Urothelium cell line (cell line): ENCODE measurements at places on chromosomes 4 and X.

DNA sequence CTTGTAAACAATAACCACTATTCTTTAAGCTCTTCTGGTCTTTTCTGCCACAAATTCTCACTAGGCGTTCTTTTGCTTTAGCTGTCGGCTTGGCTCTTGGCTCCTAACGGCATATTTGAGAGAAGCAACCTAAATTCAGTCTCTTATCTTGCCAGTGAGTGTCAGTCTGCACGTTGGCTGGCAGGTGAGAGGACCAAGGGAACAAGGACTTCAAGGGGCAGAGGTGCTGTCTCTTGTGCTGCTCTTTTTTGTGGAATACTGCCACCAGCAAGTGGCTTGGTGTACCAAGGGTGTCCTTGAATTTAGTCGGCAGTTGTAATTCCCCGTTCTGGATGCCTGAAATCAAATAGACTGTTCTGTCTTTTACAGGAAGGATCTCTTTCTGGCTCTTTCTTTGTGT lies 77.8 kb upstream of the SLC4A4 start:
- no peak for DNase-seq

DNA sequence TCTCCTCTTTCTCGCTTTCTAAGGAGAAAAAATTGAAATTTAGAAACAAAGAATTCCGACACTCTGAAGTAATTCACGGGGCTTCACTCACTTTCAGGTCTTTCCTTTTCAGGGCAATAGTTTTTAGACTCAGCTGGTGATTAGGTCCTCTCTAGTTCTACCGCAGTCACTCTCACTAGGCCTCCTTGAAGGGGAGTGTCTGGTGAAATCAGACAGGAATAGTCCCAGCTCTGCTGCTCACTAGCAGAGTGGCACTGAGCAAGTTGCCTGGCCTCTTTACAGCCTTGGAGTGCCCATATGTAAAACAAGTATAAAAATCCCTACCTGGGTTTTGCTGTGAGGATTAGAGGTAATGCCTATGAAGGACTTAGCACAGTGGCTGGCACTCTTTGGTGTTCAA lies 64.1 kb downstream of the NEUROG2 start:
- no peak for DNase-seq

GRCh38 chr4:141220271-141220670 lies 424 bp upstream of the ZNF330 start:
- DNase-seq, result no peak

GRCh38 chrX:9873952-9874351 lies 87.7 kb downstream of the SHROOM2 start:
- DNase-seq, result no peak
